ENCODE measurements at places on chromosomes 1 and 21.

DNA sequence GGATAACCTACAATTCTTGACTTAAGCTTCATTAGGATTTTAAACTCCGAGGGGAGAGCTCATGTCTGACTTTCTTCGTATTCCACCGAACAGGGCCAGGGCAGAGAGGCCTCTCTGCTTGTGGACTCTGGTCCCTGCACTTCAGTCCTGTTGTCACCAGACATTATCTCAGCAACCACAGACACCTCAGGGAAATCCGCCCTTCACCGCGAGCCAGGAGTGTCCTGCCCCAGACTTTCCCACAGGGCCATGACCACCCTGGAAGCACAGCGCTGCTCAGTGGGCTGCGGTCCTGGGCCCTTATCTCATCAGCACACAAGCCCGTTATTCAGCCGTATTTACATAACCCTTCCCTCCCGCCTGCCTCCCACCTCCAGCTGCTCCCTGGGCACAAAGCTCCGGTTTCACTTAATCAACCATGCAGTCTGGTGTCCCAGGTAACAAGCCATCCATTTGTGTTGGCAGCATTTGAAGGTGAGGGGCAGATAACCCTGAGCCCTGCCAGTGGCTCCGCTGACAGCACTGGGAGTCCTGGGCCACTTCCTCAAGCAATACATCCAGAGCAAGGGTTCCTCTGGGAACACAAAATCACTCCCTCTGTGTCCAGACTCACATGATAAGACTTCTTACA, 122.8 kb upstream of the RAB4A start:
- DNase-seq = no peak

DNA sequence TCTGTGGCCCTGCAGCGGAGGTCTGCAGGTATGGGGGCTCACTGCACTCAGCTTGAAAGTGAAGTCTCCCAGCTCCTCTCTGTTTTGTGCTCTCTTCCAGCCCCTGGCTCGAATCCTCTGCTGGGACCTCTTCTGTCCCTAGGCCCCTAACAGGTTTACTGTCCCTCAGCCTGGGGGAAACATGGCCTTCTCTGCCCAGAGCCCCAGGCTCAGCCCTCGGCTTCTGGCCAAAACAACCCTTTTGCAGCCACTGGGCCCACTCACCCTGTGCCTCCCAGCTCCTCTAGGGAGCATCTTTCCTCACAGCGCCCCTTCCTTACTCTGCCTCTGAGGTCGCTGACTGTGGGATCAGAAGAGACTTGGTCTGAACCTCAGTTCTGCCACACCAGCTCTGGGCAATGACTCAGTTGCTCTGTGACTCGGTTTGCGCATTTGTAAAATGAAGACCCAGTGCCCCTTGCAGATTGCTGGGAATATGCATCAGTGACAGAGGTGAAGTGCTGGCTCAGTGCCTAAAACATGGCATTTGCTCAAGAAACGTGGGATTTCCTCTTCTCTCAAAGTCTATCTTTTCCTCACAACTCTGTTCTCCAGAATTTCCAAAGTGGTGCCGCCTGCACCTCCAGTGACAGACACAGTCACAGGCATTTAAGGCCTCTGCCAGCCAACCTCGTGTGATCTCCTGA, 26.5 kb upstream of the TENT5C start:
- DNase-seq = no peak

GRCh38 chr1:66160719-66161118, 368.0 kb downstream of the PDE4B start:
- DNase-seq = no peak

DNA sequence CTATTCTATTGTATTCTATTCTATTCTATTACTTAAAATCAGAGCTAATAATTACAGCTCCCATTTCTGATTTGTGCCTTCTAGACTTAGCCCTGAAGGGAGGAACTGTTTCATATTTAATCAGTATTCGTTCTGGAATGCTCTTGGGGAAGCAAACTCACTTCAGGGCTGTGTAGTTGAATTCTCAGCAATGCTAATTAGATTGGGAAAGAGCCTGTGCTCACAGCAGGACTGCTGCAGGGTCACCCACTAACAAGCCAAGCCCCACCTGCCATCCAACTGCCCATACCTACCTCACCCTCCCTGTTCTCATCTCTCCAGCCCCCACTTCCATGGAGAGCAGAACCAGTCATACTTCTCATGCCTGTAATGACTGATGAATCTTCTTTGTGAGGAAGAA, 464.2 kb downstream of the PTPRU start:
- DNase-seq = no peak

GRCh38 chr1:153945131-153945794, 1.3 kb downstream of the DENND4B start:
- DNase-seq = peak; percentile 53

- peak; percentile 90 for DNase-seq
Observed at GRCh38 chr1:84869720-84870119, 23.3 kb downstream of the LPAR3 start.

DNA sequence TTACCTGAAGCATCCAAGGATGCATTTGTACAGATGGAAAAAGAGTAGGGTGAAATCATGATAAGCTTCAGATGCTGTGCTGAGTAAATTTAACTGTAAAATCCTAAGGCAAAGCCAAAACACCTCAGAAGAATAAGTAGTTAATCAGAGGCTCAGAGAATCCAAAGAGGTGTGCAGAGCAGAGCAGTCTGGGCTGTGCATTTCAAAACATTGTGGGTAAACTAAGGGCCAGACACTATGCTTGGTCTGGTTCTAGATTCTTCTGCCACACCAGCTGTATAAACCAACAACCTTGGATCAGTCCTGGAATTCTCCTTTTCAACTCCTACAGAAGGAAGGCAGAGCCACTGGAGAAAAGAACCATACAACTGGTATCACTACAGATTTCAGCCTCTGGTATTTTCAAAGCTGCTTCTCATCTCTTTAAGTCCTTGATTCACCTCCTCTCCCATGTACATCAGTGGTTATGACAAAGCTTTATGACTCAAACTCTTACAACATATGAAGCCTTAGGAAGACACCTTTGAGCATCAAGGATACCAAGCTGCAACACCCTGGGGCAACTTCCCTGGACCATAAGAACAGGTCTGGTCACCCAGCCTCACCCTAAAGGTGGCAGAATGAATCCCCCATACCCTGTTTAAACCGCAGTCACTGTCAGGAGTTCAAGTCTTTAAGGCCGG, 11.6 kb upstream of the HIPK1 start:
- DNase-seq = peak; percentile 81

DNA sequence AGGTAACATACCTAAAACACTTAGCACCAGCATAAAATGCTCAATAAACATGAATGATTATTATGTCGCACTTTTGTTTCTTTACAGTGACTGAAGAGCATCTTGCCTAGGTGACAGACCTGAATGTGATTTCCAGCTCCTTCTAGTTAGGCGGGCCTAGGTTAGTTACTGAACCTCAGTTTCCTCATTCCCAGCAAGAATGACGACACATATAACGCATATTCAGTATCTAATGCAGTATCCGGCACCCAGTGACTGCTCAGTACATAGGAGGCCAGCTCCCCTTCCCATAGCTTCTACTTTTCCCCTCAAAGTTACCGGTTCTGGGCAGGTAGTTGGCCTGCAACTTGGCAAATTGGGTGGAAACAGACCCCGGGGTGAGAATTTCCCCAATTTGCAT, 763 bp downstream of the AUNIP start:
- DNase-seq = no peak

- DNase-seq = no peak
Observed at GRCh38 chr1:234837713-234838112, 227.7 kb upstream of the IRF2BP2 start.

DNA sequence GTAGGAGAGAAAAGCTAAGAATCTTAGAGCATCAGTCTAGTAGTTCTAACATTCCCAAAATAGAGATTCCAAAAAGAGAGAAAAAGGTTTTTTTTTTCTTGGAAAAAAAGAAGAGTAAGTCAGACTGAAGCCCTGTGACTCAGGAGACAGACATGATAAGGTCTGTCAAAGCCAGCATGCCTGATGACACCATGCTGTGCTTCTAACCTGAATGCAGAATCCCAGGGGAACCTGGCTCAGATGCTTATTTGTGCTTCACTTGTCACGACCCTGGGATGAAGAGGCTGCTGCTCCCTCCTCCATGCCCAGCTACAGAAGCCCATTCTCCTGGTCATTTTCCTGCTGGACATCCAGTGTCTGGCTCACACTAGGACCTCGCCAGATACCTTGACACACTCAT, 44.3 kb downstream of the ERICH3 start:
- no peak for DNase-seq

Data from iris pigment epithelial cell (primary cell).